Foreskin melanocyte (primary cell): ENCODE measurements at places on chromosomes 6 and 20.

DNA sequence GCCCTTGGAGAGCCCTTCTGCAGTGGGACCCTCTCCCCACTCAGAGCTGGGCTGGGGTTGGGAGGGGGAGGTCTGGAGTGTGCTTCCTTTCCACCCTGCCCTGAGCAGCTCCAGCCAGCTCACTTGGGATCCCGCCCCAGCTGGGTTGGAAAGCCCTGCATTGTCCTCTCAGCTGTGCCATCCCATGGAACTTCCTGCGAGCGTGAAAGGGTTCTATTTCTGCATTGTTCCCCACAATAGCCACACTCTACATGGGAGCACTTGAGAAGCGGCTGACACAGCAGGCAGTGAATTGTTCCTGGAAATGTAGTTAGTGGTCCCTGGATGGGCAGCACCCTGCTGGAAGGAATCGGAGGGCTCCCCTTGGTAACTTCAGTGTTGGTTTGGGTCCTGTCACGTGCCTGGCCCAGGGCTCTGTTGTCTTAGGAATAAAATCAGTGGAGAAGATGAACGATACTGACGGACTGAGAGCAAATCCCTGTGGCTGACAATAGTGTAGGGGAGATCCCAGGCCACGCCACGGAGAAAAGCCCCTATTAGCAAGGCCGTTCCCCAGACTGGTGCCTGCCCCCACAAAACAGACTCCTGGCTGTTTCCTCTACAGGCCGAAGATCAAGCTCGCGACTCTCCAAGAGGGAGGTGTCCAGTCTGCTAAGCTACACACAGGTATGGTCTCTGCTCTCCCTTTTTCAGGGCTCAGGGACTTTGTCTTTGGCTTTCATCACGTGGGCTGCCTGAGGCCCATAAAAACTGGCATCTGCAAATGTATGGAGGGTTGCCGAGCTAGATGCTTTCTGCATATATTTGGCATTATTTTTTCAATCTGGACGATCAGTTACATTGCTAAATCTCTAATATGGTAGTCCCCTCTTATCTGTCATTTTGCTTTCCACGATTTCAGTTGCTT, 18.8 kb downstream of the DNMT3B start:
- DNase-seq, result peak; percentile 24

DNA sequence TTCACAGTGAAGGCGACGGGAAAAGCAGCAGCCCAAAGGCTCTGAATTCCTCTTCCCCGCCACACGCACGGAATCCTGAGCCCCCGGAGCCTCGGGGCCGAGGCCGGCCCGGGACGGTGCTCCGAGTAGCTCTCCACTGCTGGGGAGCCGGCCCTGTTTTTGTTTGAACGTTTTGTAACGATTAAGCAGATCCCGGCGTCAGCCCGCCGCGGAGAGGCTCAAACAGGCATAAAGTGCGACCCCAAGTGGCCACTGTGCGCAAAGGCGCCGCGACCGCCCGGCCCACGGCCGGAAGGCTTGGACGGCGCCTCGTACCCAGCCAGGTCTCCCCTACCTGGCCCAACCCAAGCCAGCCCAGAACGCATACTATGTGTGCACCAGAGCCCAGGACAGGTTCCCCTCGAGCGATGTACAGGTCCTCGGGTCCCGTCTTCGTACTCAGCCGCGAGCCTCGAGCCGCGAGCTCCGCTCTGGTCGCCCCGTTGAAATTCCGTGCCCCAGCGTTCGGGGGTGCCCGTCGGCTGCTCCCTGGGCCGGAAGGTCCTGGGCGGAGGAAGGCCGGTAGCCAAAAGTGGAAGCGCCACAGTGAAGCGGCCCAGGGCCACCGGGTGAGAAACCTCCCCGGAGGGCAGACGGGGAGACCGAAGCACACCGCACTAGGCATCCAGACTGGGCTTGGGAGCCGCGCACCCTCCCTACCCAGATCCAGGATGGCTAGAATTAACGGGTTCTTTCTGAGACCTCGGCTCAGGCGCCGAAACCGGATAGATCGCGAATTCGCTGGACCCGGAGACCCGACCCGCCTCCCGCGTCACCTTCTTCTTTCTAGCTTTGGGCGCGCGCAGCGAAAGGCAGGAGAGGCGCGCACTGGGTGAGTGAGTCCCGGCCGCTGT, 1.2 kb upstream of the MAFB start:
- DNase-seq, result no peak

- DNase-seq, result no peak
Measured at GRCh38 chr20:61719691-61720347, 345.9 kb downstream of the TAF4 start.

DNA sequence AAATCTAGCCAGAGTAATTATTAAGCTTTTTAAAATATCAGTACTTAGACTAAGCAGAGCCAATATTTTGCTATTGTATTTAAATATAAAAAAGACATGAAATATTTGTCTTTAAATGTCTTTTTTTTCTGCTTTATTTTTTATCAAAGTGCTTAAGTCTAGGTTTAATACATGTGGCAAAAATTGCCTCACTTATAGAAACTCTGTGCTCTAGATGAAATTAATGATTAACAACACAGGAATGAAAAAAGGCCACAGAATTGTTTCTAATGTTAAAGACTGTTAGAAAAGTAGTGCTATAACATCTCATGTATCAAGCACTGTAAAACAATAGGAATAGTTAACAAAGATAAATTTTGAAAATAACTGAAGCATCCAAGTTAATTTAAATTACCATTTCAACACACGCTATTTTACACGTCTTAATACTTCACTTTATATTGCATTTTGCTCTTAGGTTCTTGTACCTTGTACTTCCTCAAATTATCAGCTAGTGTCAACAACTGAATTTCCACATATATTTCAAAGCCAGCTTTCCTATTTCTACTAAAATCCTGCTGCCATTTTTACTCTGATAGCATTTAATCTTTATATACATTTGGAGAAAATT, 1515.1 kb downstream of the HACE1 start:
- DNase-seq, result no peak

- DNase-seq, result no peak
Measured at GRCh38 chr20:53002786-53003185, 30.6 kb downstream of the TSHZ2 start.

- DNase-seq, result no peak
Measured at GRCh38 chr6:158624684-158625682, 19.6 kb downstream of the DYNLT1 start.

DNA sequence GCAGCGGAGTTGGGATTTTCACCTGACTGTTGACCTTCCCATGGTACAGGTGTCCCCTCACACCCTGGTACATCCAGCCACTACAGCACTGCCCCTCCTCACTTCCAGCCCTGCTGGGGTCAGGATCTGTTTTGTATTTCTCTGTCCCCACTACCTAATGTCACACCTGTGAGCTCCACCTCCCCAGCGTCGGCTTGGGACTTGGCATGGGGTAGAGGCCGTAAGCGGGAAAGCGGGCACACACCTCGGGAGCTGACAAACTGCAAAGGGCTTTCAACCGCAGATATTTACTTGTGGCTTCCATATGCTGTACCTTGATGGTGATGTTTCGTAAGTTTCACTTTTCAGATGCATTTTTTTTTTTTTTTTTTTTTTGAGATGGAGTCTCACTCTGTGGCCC, 5.4 kb upstream of the CCN5 start:
- no peak for DNase-seq

DNA sequence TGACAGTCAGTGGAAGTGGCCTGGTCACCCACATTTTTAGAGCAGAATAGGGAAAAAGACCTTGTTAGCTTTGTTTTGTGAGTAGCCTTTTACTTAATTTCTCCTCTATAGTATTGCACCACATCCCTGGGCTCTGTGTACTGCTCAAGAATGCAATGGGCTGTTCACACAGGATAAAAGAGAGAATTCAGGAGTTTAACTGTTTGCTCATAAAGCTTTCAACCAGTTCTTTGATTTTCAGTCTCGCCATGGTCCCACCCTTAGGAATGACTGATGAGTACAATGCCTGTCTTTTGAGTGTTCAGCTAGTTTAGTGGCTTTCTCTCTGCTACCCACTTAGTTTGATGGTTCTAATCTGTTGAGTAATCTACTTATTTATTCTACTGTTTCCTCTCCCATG, 129.7 kb downstream of the PLG start:
- peak; percentile 2 for DNase-seq

DNA sequence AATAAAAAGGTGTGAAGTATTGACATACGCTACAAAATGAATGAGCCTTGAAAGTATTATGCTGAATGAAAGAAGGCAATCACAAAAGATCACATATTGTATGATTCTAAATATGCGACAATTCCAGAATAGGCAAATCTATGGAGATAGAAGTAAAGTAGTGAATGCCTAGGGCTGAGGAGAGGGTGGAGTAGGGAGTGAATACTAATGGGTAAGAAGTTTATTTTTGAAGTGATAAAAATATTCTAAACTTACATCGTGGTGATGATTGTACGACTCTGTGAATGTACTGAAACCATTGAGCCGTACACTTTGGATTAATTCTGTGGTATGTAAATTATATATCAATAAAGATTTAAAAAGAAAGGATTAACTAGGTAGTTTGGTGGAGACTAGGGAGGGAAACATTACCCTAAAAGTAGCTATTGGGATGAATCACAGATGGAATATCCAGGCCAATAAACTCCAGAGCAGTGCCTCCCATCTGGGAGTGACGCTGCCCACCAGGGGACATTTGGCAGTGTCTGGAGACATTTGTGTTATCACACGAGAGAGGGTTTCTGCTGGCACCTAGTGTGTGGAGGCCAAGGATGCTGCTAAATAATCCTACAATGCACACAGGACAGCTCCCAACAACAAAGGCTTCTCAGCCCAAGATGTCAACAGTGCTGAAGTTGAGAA, 214.2 kb upstream of the PCSK2 start:
- DNase-seq, result no peak

- DNase-seq, result no peak
Measured at GRCh38 chr6:116330511-116330910, 40.2 kb upstream of the DSE start.

DNA sequence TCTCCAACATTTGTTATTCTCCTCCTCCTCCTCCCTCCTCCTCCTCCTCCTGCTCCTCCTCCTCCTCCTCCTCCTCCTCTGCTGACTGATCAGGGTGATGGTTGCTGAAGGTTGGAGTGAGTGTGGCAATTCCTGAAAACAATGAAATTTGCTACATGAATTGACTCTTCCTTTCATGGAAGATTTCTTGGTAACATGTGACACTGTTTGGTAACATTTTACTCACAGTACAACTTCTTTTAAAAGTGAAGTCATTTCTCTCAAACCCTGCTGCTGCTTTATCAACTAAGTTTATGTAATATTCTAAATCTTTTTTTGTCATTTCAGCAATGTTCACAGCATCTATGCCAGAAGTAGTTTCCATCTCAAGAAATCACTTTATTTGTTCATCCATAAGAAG, 543.0 kb downstream of the MAFB start:
- DNase-seq, result no peak

GRCh38 chr6:69570106-69570505, 226.7 kb downstream of the LMBRD1 start:
- DNase-seq, result no peak

GRCh38 chr6:165220045-165220444, 89.4 kb downstream of the C6orf118 start:
- DNase-seq, result no peak

DNA sequence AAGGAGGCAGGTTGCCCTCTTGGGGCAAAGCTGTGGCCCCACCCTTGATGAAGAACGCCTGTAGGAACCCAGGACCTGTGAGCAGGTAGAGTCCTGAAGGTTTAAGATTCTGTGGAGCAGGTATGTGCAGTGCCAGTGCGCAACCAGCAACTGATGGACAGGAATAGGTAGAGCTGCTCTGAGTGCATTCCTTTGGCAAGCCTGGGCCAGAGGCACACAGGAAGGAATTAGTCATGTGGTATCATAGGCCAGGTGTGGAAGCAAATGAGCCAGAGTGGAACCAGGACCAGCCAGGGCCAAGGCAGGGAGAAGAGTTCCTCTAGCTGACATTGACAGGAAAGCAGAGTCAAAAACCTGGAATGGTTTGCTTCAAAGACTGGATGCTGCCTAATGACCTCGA, 1.4 kb upstream of the KHDC1 start:
- no peak for DNase-seq

DNA sequence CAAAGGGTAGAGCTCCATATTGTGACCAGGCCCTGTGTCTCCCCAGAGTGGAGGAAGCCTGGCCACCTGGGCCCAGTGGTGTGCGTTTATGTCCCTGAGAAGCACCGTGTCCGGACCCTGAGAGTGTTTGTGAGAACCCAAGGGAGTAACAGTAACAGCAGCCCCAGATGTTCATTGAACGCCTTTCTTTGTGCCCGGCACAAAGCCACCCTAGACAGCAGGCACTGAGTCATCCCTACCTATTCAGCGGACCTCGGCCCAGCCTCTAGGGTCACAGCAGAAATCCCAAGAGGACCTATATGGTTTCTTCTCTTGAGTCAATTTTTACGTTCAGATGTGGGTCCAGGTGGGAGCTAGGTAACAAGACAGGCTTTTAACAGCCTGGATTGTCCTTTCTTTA, 24.5 kb downstream of the BCAS4 start:
- DNase-seq, result no peak

GRCh38 chr6:53930330-53930729, 135.5 kb downstream of the LRRC1 start:
- DNase-seq, result no peak

GRCh38 chr6:125054331-125054730, 92.1 kb downstream of the RNF217 start:
- peak; percentile 32 for DNase-seq

- DNase-seq, result peak; percentile 11
Measured at GRCh38 chr6:153553627-153554026, 422.5 kb upstream of the RGS17 start.

DNA sequence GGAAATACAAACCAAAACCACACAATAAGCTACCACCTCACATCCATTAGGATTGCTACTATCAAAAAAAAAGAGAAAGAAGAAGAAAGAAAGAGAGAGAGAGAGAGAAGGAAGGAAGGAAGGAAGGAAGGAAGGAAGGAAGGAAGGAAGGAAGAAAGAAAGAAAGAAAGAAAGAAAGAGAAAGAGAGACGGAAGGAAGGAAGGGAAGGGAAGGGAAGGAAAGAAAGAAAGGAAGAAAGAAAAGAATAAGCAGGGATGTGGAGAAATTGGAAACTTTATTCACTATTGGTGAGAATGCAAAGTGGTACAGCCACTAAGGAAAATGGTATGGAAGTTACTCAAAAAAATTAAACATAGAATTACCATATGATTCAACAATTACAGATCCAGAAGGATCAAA, 159.9 kb downstream of the ID4 start:
- DNase-seq, result no peak

GRCh38 chr6:159473475-159474263, 219.4 kb downstream of the SOD2 start:
- no peak for DNase-seq
